ENCODE measurements at places on chromosomes 3 and 15.

GRCh38 chr3:81823086-81823485 is 61.6 kb upstream of the GBE1 start:
- no peak for DNase-seq

DNA sequence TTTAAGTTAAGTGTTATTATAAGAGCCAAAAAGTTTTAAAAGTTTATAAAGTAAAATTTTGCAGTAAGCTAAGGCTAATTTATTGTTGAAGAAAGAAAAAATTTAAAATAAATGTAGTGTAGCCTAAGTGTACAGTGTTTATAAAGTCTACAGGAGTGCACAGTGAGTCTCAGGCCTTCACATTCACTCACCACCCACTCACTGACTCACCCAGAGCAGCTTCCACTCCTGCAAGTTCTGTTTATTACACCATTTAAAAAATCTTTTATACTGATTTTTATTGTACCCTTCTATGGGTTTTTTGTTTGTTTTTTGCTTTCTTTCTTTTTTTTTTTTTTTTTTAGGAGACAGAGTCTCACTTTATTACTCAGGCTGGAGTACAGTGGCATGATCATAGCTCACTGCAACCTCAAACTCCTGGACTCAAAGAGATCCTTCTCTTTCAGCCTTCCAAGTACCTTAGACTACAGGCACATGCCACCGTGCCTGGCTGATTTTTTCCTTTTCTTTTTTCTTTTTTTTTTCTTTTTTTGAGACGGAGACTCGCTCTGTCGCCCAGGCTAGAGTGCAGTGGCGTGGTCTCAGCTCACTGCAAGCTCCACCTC is 25.9 kb downstream of the CSTA start:
- DNase-seq = no peak

DNA sequence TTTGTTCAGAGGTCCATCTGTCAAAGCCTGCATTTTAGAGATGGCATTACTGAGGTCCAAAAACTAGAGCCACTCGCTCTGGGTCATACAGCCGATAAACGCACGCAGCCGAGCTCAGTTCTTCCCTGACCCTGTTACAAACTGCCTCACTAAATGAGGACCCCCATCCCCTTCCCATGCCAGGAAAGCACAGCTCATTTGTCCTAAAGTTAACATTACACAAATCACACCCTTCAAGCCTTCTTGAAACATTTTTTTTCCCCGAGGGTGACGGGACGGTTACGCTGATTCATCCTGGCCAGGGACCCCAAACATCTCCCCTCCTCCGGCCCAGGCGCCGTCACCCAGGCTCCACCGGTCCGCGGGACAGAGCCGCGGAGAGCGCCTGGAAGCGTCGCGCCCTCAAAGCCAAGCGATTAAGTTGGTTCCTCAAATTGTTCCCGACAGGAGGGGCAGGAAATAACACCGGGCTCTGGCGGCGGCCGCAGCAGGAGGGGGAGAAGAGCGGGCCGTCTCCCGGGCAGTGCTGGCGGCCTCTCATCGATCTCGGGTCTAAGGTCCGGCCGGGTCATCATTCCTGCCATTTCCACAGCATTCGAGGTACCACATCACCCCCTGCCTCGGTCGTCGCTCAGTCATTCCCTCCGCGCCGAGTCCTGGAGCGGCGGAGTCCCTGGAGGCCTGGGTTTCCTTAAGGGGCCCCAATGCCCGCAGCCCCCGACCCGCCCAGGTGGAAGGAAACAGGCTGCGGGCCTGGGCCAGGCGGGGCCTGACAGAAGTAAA is 619 bp upstream of the CMTM8 start:
- no peak for DNase-seq

DNA sequence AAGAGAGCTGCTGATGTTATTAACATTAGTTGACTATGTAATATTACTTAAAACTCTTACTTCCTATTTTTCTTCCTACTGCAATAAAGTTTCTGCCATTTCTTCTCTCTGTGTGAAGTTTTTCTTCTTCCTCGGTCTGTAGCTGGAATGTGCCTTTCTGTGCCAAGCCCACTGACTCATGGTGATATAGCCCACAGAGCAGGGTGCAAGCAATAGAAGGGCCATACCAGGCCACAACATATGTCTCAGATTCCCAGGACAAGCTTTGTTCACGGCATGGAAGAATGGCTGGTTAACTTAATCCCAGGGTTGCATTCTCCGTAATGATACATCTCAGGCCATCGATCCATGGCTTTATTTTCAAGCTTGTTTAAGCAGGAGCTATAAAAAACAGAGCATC is 815.3 kb downstream of the TUSC7 start:
- DNase-seq = no peak

DNA sequence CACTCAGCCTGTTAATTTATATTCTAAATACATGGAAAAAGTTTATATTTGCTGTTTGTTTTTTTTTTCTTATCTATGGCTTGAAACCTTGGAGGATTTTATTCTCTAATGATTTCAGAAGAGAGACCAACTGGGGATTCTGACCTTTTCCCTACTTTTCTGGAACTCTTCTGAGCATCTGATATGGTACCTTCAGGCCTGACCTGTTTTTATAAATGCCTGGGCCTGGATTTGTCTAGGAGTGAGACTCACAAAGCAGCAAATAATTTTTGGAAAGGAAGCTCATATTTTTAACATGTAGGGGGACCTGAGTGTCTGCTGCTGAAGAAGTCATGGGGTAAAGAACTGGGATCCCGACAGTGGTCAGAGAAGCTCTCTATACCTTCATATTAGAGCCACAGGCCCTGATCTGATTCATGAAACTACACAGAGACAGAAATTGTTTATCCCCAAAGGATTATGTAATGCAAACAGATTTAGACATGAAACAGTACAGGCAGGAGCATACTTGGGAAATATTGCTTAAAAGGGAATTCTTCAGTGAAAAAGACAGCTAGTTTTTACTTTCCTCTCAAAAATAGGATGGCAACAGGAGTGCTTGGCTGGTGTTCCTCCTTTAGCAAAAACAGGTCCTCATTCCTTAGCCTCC is 15.9 kb downstream of the PPM1L start:
- DNase-seq = no peak

- no peak for DNase-seq
Observed at GRCh38 chr3:171685116-171685895, 125.0 kb downstream of the PLD1 start.

GRCh38 chr3:52218937-52219650 is 6.4 kb downstream of the TLR9 start:
- DNase-seq = no peak

GRCh38 chr15:69852482-69852881 is 245.2 kb downstream of the TLE3 start:
- DNase-seq = no peak
